ENCODE measurements at places on chromosomes 5 and 9.

DNA sequence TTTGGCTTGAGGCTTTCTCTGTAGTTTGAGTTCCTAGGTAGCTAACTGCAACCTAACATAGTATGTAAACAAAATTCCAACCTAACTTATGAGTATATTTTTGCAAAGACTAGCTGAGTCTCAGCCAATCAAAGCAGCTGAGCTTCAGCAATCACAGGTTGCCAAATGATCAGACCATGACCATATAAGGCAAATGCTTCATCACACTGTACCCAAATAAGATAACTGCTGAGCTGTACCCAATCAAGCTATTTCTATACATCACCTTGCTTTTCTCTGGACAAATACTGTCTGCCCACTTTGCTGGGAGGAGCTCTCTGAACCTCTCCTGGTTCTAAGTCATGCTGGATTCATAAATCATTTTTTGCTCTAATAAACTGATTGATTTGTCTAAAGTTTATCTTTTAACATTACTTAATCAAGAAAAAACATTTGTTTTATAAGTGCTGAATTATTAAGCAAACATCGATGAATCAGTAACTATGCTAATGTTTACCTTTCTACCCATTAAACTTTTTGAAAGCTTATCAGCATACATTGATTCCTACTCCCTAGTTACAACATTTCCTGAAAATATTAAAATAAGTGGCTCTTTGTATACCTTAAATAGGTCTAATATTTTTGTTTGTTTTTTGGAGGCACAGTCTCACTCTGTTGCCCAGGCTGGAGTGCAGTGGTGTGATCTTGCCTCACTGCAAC lies 129.7 kb upstream of the PCA3 start:
- peak; percentile 38 for DNase-seq

DNA sequence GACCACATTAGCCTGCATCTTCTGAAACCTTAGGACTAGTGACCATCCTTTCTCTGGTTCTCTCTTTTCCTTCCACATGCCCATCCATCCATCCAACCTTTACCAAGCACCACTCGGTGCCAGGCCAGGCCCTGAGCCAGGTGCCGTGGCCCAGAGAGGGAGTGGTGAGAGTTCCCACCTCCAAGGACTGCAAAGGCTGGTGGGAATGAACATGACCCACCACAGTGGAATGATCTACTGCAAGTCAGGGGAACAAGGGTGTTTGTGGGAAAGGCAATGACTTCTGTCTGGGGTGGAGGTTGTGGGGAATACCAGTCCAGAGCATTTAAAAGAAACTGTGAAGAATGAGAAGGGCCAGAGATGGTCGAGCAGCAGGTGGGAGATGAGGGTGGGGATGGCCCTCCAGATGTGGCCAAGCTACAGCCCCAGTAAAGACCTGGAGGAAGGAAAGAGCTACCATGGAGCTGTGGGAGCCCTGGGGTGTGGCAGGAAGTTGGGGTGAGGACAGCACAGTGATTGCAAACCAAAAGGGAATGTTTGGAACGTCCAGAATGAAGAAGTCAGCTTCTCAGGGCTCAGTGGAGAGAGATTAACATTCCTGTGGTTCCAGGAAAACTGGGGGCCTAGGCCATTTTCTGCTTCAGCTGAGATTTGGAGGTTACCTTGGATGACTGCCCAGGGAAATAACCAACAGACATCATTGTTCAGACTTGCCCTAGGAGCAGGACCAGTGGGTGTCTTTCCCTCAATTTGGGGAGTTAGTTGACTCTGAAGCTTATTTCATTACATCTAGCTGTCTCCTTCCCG lies 30.7 kb upstream of the CORO2A start:
- DNase-seq, result peak; percentile 95

DNA sequence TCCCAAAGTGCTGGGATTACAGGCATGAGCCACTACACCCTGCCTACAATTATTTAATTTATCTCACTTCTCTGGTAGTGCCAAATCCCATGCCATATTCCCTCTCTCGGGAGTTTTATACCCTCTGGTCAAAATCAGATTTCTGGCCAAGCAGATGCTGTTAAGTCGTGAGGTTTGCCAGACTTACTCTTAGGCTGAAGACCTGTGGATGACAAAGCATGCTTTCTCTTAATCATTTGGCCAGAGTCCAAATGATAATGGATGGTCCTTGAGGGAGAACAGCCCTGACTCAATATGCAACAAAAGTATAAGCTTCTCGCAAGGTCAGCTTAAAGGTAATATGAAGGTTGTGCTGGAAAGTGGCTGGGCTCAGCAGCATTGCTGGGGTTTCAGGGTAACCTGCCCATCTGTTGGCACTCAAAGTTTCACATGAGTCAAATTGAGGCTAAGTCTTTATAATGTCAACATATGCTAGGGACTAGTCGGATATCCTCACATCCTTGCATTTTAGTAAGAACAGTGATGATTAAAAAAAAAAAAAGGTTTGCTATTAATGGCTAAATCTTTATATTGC lies 280.1 kb downstream of the KIF4B start:
- no peak for DNase-seq

DNA sequence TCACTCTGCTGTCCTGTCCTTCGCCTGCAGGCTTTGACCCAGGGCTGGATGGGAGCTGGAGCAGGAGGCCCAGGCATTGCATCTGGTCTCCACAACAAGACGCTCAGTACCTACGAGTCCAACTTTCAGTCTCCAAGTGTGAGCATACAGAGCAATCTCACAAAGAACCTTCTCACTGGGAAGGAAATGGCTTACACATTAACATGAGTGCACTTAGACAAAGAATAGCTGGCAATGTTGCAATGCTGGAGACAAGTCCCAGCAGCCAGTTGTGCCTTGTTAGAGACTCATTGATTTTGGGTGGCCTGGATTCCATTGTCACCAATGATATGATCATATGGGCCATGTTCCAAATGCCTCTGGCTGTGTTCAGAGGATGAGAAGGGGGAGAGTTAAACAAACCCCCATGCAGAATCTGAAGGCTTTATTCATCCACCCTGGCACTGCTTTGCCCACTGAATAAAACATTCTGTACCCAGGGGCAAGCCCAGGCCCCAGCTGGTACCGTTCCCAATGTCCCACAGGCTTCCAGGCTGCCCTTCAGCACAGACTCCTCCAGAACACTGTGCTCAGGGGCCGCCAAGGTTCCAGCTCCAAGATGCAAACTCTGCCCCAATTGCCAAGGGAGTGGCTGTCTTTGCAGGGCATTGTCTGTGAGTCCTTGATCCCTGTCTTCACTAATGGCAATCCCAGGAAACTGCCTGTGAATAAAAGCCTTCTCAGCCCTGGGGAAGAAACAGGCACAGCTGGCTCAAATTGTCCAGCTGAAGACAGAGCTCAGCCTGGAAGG lies 185.5 kb downstream of the HSD17B3 start:
- no peak for DNase-seq

GRCh38 chr9:101514071-101514470 lies 19.6 kb upstream of the RNF20 start:
- DNase-seq, result peak; percentile 54

DNA sequence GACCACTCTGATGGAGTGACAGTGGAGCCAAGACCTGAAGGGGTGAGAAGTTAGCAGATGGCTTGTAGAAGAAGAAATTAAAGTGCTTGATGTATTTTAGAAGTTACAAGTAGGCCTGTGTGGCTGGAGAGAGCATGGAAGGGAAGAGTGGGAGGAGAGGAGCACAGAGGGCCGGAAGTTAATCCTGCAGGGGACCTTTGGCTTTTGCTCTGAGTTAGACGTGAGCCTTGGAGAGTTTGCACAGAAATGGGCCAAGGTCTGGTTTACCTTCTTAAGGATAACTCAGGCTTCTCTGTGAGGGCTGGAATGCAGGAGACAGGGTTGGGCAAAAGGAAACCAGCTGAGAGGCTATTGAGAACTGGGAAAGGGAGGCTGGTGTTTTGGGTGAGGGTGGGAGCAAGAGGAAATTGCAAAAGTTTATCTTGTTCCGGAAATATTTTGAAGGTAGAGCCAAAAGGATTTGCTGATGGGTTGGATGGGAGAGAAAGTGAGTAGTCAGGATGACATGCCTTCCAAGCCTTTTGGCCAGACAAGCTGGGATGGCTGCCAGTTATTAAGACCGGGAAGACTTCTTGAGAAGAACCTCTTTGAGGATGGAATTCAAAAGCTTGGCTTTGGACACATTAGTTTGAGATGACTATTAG lies 17.5 kb upstream of the F2RL1 start:
- DNase-seq, result peak; percentile 76

DNA sequence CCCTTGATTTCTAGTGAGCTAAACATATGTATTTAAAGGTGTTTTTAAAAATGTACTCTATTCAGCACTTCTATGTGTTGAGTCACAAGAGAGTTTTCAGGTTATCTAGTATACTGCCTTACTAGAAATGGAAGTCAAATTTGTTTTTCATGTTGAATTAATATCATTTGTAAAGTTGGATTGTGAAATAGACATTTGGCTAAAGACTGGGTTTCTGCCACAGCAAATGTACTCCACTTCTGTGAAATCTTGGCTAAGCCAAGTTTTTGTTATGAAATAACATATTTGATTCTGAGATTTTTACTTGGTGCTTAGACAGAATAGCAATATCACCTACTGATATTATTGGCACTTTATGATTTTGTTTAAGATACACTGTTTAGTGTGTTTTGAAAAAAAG lies 106.0 kb downstream of the CWC27 start:
- DNase-seq, result peak; percentile 13

DNA sequence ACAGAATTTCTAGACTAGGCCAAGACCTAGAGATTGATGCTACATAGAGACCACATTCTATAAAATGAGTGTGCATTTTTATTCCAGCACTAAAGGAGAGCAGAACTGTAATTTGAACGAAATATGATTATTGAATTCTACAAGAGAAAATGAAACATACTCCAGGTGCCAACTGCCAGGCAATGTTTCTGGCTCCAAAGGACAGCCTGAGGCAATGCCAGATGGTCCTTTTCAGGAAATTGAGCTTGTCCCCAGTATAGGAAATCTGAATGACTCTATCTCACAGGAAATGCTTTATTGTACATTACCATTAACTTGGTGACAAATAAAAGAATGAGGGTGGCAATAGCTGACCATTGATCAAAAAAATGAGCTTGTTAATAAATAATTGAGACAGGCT lies 28.8 kb upstream of the RASGRF2 start:
- DNase-seq, result no peak

DNA sequence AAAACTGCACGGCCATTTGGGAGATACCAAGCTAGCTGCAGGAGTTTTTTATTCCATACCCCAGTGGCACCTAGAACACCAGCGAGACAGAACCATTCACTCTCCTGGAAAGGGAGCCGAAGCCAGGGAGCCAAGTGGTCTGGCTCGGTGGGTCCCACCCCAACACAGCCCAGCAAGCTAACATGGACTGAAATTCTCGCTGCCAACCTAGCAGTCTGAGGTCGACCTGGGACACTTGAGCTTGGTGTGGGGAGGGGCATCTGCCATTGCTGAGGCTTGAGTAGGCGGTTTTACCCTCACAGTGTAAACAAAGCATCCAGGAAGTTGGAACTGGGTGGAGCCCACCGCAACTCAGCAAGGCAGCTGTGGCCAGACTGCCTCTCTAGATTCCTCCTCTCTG lies 108.9 kb upstream of the CHD1 start:
- no peak for DNase-seq

GRCh38 chr5:171867786-171868185 lies 82.2 kb downstream of the SMIM23 start:
- peak; percentile 36 for DNase-seq

DNA sequence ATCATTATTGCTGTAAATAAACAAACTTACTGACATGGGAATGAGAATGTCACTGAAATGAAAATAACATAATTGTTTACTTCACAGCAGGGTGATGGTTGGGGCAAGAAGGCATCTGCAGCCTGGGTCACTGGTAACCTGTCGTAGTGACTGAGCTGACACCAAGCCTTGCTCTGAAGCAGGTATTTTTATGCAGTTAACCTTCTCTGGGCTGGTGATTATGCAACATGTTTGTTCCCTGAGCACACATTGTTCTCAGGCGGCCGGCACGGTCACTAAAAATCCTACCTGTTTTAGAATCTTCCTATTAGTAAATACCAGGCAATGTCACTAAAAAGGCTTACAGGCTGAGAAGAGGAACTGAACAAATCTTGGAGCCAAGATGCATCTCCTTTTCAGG lies 157.7 kb upstream of the NR3C1 start:
- DNase-seq, result no peak

GRCh38 chr9:14523545-14523944 lies 169.7 kb downstream of the ZDHHC21 start:
- DNase-seq, result no peak

DNA sequence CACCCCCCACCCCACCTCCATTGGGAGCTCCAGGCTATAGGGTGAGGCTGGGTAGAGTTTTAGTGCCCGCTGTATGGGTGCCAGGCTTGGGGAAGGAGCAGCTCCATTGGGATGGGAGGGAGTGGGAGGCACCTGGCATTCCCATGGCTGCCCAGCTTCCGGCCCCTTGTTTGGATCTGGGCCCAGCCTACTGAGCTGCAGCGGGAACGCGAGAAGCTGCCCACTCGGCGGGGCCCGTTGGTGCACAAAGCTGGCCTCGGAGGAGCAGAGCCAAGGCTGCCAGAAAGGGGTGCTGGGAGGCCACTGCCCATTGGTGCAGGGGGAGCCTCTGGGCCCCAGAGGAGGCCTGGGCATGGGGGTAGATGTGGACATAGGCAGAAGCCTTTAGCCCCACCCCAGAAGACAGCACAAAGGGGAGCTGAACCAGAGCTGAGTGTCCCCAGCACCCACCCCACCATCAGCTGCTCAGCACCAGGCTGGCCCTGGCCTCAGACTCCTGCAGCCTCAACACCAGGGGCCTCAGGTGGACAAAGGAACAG lies 4.4 kb downstream of the LCN9 start:
- no peak for DNase-seq

- DNase-seq, result no peak
These were observed 130.4 kb upstream of the CDH6 start for GRCh38 chr5:31062902-31063580.

- DNase-seq, result no peak
These were observed 69.2 kb upstream of the FCN1 start for GRCh38 chr9:134986957-134987356.

DNA sequence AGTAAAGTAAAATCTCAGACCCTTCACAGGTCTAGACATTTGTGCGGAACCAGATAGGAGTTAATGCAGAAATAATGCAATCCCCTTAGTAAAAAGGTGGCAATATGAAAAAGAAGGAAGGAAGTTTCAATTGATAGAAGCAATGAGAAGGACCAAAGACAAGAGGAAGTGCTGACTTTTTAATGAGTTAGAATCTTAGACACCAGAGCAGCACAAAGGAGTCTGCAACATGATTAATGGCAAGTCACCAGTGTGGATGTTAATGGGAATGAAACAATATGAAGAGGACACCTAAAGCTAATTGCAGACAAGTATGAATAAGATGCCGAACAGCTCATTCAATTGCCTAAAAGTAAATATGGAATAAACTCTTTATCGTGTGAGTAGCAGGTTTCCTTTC lies 50.9 kb downstream of the MEGF9 start:
- DNase-seq, result no peak

GRCh38 chr9:32584784-32585183 lies 11.8 kb upstream of the NDUFB6 start:
- no peak for DNase-seq

GRCh38 chr5:13249854-13250253 lies 694.6 kb downstream of the DNAH5 start:
- no peak for DNase-seq

- DNase-seq, result no peak
These were observed 12.6 kb upstream of the ASPN start for GRCh38 chr9:92494856-92495255.

- no peak for DNase-seq
These were observed 78.7 kb upstream of the TYRP1 start for GRCh38 chr9:12614488-12614887.

GRCh38 chr5:122114501-122114900 lies 14.8 kb upstream of the ZNF474 start:
- no peak for DNase-seq

GRCh38 chr9:22342491-22343217 lies 104.0 kb upstream of the DMRTA1 start:
- DNase-seq, result peak; percentile 11

Measured in GM03348 (cell line).